NCI-H1436 (cell line): ENCODE measurements at places on chromosomes 4 and X.

DNA sequence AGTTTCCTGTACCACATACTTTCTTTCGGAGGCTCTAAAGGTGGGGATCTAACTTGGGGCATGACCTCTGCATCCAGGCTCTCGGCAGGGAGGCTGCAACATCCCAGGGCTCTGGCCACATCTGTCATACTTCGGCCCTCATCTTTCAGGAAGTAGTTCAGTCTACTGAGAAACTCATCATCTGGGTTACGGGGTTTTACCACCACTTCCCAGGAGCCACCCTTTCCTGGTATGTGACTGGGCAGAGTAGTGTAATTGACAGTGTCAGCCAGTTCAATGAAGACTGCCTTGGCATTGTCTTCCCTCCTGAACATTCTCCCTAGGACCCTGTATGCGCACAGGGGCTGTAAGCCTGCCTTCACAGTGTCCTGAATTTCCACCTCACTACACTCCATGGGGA, 2.8 kb downstream of the PNMA5 start:
- DNase-seq: no peak

DNA sequence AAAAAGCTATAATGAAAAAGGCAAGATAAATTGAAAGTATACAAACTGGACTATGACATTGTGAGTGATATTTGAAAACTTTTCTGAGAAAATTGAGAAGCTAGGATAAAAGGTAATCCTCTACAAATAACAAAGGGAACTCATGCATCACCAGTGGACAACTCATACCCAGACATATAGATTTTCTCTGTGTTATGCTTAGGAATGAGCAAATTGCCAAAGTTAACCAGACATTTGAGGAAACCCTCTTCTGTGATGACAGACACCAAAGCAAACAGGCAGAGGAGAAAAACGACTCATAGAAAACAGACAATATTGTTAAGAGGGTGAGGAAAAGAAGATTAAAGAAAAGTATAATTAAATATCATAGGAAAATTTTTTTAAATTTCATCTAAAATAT, 186.5 kb downstream of the MAB21L2 start:
- no peak for DNase-seq

GRCh38 chrX:6738518-6739470, 203.9 kb upstream of the VCX3A start:
- DNase-seq: no peak

DNA sequence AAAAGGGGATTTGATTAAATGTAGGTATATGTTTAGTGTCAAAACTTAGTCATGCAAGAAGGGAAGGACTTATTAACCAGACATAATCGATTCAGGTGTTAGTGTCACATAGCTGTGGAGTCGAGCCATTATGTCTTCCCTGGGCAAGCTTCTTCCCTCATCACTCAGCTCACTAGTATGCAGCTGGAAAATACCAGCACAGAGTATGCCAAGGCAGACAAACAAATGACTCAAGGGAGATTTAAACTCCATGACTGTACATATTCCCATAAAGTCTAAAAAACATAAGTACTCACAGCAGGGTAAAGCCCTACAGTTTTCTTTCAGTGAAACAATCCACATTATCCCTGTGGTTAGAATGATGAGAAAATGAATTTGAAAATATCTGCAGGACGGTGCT, 304.5 kb downstream of the CBLL2 start:
- no peak for DNase-seq

- no peak for DNase-seq
These were observed 1.1 kb upstream of the SLC10A7 start for GRCh38 chr4:146522869-146523205.

DNA sequence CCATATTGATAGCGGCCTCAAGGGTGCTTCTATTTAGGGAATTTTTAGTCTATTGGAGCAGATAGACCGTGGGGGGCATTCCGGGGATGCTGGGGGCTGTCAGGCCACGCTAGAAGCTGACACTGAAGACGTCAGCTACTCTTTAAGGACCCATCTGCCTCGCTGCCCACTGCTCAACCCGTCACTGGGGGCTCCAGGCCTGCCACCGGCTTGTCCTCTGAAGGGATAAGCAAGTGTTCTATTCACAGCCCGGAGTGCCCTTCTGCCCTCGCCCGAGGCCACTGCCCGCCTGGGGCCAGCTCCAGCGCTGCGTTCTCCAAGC, 679 bp upstream of the MSL3 start:
- no peak for DNase-seq

DNA sequence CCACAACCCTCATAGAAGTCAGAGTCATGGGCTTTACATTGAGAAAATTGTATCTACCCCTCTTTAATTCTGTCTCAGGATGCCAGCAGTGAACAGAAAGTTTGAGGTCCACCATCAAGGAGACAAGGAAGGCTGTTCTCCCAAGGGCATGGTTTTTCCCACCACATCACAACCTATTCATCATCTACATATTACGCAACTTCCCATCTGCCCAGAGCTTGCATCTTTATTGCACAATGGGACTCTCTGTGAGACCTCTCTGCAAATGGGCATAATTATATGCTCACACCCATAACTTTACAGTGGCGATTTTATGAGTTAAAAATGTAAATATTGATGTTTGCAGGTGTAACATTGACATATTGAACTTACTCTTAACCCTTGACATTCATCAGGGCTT, 38.9 kb downstream of the PAGE2 start:
- no peak for DNase-seq
